NCI-H2081 treated with DMSO at 0.1 percent for 48 hours (cell line): ENCODE measurements at places on chromosomes 1 and 21.

GRCh38 chr1:45205910-45206721, at the start of gene ZSWIM5:
Gene ZSWIM5, minus strand, starts transcription at chr1:45206605. Its CDS starts 255 bp downstream, at chr1:45206350.
- DNase-seq, result no peak

DNA sequence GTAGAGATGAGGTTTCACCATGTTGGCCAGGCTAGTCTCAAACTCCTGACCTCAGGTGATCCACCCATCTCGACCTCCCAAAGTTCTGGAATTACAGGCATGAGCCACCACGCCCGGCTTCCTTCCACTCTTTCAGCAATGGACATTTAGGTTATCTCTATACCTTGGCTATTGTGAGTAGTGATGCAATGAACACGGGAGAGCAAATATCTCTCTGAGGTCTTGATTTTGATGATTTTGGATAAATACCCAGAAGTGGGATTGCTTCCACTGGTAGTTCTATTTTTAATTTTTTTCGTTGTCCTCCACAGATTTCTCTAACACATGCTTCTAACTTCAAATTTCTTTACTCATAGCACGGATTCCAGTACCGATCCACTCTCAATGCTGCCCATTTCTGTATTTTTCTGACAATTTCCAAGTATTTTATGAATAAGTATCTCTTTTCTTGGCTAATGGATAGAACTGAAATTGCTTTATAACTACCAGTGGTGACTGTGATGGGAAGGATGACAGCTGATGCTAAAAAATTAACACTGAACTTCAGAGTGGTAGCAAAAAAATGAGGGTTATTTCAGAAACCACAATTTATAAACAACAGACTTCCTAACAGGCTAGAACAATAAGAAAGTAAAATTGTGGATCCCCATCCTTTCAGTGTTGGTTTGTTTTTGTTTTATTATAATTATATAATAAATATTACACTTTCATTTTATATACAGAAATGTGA, 327.5 kb upstream of the RUNX1 start:
- no peak for DNase-seq

DNA sequence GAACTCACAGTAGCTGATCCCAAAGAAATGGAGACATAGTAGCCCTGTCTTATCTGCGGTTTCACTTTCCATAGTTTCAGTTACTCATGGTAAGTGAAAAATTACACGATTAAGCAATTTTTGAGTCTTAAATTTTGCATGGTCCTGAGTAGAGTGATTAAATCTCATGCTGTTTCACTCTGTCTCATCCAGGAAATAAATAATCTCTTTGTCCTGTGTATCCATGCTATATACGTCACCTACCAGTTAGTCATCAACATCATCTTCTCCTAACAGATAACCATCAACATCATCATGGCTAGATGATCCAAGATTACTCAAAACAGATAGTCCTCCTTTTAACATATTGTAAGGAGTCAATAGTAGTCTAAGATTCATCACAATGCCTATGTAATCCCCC, 1589.3 kb downstream of the BRINP3 start:
- no peak for DNase-seq

GRCh38 chr1:16013220-16013907, 4.5 kb downstream of the HSPB7 start:
- DNase-seq, result no peak

GRCh38 chr1:202143011-202143767, 1.3 kb downstream of the ARL8A start:
- DNase-seq, result no peak

- DNase-seq, result no peak
Observed at GRCh38 chr1:203178083-203178482, 2.5 kb upstream of the MYBPH start.

GRCh38 chr21:22763442-22763841, 1765.2 kb downstream of the NCAM2 start:
- DNase-seq, result no peak

DNA sequence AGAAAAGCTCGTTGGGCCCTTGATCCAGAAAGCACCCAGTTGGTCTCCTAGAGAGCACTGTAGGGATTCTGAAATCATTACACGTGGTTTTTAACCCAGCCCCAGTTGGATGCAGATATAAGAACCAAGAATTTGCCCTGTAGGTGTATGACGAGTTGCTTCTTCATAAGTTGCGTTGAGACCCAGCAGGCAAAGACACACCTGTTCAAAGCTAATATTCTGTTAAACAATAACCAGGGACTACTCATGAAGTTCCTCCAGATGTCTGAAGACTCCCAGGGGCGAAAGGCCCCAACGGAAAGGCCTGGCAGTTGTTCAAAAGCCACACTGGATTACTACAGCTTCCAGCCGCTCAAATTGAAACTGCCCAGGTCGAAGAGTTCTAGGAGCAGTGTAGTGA, 88.6 kb upstream of the HNRNPU start:
- no peak for DNase-seq

- no peak for DNase-seq
Observed at GRCh38 chr1:63435161-63435560, 67.7 kb downstream of the ALG6 start.

- no peak for DNase-seq
Observed at GRCh38 chr1:86748622-86749373, 44.4 kb downstream of the SH3GLB1 start.

GRCh38 chr1:87841332-87841731, 512.7 kb downstream of the LMO4 start:
- no peak for DNase-seq

DNA sequence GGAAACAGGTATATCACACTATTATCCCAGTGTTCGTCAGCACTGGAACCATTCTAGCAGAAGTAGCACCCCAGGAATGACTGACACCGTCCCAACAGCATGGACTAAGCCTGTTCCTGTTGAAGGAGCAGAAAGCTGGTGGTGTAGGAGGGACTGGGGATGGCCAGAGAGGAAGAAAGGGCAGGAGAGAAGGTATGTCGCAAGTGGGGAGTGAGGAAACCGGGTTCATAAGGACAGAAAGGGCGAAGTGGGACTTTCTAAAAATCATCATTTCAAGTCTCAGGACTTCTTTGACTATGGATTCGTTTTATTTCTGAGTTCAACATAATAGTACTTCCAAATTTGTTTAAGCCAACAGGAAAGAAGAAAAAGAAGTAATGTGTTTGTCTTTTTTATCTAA, 19.7 kb upstream of the MX1 start:
- DNase-seq, result no peak
